ENCODE measurements at places on chromosomes 7 and 10.

GRCh38 chr10:101818872-101819633 is 809 bp upstream of the OGA start:
- no peak for DNase-seq

DNA sequence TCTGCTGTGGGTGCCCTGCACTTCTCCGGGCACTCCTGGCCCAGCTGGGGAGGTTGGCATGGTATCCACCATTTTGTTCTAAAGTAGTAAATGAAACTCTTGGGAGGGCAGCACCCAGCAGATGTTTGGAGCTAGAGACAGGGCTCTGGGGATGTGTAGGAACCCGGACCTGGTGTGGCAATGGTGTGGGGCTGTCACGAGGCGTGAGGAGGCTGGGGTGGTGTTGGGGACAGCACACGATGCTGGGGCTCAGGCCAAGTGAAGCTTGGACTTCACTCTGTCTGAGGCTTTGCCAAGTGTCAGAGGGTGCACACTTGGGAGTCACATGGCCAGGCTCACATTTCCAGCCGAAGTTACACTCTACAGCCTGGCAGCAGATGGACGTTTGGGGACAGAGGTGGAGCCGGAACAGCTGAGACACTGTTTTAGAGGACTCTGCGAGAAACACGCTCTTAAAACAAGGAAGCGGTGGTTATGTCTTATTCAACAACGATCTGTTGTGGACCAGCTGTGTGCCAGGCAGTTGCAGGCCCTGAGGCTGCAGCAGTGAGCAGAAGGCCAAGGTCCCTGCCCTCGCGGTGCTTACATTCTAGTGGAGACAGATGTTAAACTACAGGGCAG is 118.2 kb downstream of the CUX1 start:
- no peak for DNase-seq

DNA sequence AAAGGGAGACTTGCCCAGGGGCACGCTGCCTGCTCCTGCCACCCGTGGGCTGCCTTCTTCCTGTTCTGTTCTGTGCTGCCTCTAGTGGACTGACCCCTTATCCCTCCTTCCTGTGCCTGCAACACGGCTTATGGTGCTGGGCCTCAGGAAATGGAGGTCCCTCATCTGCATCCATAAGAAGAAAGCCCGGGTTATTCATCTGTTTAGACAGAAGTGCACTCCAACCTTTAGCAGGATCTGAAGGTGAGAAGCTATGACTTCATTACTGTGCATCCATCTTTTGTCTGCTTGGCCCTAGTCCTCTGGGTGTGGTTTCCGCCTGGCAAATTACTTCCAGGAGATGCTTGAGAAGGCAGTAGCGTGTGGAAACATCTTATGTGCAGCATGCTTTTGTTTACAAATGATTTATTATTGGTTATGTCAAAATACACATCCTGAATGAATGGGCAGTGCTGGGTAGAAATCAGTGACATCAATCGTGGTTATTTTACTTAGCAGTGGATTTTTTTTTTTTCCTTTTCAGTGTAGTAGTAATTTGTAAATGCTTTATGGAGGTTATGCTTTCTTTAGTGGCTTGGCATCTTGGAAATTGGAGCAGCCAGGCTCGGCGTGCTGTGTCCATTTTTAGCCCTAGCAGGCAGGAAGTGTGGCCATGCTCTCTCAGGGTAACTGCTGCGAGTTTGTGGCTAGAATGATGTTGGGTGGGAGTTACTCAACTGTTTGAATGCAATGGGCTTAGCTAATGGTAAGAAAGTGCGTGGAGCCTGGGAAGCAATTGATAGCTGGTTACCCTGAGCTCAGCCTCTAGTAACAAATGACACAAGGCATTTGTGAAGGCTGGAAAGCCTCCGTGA is 12.7 kb downstream of the PTPRE start:
- peak; percentile 37 for DNase-seq

- peak; percentile 37 for DNase-seq
These were observed 200.3 kb downstream of the PRPF18 start for GRCh38 chr10:13787015-13787421.

- peak; percentile 69 for DNase-seq
These were observed 87.5 kb downstream of the UBE2H start for GRCh38 chr7:129865093-129865924.

- peak; percentile 96 for DNase-seq
These were observed 308.3 kb upstream of the IGFBP3 start for GRCh38 chr7:46229409-46229808.

- no peak for DNase-seq
These were observed 3.5 kb downstream of the MDFIC start for GRCh38 chr7:114925434-114925833.

DNA sequence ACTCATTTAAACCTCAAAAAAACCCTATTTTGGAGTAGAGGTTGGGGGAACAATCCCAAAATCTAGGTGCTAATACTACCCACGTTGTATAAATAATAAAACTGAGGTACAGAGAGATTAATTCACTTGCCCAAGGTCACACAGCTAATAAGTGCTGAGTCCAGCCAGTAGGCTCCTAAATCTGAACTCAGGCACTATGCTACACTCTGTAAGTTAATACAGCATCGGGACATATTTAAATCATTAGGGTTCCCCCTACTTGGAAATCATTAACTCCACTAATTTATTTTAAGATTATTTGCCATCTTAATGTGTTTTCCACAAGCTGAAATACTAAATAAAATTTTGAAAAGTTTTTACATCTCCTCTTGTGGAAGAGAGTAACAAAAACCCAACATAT is 24.2 kb downstream of the PIP4K2A start:
- no peak for DNase-seq

GRCh38 chr7:19749658-19750057 is 23.8 kb downstream of the TMEM196 start:
- DNase-seq = no peak

DNA sequence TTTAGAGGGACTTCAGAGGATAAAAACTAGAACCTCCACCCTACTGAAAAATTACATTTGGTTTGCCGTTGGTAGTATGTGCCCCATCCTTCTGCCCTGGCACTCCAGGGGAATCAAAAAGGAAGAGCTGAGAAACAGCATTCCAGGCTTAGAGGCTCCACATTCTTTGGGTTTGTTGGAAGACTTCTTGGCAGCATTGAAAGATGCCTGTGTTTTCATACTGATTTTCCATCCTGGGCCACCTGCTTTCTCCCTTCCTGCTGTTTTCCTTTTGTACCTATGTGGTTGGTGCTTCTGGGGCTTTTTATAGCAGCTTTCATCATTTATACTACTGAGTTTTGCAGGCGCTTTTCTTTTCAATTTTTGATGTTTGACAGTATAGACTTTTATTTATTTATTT is 61.7 kb downstream of the AUTS2 start:
- no peak for DNase-seq

DNA sequence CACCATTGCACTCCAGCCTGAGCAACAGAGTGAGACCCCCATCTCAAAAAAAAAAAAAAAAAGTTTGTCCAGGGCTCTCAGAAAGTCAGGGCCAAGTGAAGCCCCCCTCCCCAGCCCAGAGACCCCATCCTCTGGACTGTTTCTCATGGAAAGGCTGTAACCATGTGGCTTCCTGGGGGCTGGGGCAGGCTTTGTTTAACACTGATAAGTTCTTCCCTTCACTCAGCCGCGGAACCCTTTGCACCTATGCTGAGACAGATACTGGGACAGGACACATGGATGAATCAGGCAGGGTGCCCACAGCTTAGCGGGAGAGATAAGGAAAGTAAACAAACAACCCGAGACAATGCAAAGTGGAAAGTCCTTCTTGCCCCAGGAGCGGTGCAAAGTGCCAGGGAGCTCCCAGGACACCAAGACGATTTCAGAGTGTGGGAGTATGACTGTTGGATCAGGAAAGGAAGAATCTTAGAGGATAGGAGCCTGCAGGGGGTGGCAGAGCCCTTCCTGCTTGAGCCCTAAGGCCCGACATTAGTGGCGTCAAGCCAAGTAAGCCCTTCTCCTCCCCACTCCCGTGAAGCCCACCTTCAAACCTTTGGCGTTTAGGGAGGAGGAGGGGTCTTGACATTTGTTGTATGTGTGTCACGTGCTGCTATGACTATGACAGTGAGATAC is 11.6 kb downstream of the MLXIPL start:
- DNase-seq = peak; percentile 29

GRCh38 chr7:128259131-128260061 is 18.3 kb downstream of the LEP start:
- peak; percentile 37 for DNase-seq

GRCh38 chr10:14408139-14408538 is 77.4 kb upstream of the FRMD4A start:
- DNase-seq = no peak

- DNase-seq = peak; percentile 16
These were observed 969 bp downstream of the SLC35G1 start for GRCh38 chr10:93894516-93895378.

DNA sequence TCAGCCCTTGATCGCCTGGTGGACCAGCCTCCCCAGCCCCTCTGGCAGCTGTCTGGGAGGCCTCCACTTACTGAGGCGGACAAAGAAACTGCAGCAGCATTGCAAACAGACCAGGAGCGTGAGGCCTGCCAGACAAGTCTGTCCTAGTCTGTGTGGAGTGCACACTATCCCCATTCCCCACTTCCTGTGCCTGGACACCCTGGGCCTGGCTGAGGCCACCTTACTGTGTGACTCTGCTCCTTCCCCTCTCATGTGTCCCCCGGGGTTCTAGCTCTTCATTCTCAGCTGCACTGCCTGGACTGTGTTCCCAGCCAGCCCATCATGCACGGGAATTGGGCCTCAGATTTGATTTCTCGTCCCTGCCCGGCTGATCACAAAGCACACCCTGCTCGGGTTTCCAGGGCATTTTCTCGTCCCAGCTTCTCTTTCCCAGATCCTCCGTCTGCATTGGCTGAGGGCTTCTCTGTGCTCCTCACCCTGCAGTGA is 16.7 kb upstream of the C10orf90 start:
- no peak for DNase-seq

DNA sequence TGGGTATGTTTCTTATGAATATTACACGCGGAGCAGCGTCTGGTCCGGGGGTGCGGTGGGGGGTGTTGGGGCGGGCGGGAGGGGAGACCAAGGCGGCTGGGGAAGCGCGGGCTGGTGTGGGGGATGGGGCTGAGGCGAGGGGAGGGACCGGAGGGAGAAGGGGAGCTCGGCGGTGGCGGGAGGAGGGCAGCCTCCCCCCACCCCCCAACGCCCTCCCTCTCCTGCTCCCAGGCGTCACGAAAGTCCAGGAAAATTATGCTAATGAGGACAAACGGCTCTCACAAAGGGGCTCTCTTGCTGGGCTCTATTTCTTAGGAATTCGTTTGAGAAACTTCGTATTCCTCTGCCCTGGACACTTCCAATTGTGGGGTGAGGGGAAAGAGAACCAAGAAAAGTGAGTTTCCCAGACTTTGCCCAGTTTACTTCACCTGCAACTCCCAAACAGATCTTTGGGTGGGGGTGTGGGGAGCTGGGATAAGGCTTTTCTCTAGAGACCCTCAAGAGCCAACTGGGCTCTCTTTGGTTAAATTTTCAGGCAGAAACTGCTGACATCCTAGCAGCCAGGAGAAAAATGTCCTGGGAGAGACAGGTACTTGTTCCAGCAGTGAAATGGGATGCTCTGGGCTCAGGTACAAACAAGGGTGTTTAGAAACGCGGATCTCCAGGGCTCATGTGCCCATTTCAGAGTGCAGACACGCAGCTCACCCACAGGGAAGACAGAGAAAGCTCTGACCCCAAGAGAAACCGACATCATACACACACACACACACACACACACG is 11.7 kb upstream of the HOXA2 start:
- DNase-seq = peak; percentile 69

DNA sequence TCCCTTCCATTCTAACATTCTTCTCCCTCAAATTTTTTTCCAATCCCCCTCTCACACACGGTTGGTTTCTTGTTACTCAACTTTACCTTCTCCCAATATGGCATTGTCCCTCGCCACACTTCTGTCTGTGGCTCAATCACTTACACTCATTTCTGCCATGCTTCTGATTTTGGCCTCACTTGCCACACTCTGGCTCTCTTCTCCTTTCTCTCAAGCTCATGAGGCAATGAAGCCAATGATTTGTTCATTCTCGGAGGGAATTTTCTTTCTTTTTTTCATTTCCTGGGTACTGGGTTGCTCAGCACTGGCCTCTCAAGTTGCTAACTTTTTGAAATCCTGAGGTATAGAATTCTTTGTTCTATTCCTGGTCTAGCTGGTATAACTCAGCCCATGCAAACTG is 4.0 kb upstream of the MYOZ1 start:
- DNase-seq = no peak

DNA sequence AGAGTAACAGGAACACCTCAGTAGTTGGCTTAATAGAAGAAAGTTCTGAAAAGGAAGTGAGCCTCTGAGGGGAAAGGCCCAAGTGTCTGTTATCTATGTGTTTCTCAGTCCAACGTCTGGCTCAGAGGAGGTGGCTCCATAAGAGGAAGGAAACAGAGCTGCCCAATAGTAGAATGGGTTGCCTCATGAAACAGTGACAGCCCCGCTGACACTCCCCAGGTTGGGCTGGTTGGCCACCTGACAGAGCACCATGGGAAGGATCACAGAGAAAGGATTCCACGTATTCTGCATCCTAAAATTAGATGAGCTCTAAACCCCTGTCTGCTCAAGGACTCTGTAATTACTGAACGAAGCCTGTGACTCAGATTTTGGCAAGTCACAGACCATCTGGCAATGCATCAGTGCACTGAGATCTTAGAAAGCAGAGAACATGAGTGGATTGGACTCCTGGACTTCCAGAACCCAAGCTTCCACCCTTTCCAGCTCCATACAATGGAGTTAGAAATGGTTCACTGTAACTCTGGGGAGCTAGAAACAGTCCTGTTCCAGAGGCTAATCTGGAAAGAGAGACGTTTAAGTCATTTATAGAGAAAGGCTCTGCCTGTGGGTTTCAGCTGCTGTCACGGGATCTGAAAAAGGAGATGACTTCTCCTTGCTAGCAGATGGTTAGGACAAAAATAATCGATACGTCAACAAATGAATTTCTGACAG is 2.9 kb downstream of the PKD2L1 start:
- DNase-seq = peak; percentile 10

DNA sequence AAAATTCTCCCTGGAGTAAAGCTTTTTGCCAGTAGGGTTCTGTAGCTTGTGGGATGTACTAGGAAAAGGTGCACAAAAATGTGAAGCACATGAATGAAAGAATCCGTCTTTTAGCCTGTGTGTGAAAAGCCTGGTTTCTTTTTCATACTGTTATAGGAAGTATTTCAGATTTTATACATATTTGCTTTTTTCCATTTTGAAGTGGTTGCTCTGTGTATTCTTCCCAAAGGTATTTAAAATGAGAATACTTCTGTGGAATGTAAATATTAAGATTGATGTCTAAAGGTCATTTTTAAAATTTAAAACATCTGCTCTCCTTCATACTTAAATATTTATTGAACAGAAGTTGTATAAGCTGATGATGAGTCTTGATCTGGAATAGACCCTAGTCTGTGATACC is 96.8 kb downstream of the CDK14 start:
- DNase-seq = peak; percentile 65

Data from IMR-90 (cell line).